SHP77 (cell line): ENCODE measurements at places on chromosomes 7 and 10.

GRCh38 chr7:99601656-99602310 lies 3.7 kb downstream of the TMEM225B start:
- no peak for DNase-seq

DNA sequence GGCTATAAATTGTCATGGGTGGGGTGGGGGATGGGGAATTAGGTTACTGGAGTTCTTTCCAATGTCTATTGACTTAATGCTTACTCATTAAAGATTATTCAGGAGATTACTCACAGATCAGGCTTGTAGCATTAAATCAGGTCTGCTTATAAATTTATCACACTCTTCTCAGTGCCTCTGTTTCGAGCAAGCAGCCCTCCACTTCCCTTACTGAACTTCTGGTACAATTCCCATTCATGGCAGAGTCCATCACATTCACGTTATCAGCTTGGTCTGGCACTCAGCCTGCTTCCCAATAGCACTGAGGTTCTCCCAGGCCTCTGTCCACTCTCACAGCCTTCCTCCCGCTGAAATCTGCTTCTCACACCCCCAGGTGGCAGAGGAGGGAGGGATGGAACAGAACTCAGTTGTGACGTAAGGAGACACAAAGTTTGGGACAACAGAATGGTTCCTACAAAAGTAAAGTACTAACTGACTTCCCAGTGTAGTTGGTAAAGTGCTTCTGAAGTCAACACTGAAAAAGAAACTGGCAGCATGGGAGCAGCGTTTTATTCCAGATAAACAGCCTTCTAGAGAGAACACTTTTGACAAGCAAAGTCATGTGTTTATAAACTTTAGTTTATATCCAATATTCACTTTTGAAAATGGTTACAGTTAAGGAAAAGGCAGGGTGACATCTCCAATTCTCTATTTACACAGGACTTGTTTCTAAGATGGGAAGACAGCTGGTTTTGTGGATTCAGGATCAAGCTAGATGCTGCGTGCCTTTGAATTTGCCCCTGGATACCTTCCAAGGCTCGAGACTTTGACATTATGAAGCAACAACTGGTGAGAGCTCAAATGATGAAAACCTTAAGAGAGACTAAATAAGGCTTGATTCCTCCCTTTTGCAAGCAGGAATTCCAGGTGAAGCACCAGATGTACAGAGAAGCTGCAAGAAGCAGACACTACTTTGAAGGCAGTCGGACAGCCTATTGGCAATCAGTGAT lies 81.4 kb downstream of the ATXN7L1 start:
- DNase-seq = no peak

DNA sequence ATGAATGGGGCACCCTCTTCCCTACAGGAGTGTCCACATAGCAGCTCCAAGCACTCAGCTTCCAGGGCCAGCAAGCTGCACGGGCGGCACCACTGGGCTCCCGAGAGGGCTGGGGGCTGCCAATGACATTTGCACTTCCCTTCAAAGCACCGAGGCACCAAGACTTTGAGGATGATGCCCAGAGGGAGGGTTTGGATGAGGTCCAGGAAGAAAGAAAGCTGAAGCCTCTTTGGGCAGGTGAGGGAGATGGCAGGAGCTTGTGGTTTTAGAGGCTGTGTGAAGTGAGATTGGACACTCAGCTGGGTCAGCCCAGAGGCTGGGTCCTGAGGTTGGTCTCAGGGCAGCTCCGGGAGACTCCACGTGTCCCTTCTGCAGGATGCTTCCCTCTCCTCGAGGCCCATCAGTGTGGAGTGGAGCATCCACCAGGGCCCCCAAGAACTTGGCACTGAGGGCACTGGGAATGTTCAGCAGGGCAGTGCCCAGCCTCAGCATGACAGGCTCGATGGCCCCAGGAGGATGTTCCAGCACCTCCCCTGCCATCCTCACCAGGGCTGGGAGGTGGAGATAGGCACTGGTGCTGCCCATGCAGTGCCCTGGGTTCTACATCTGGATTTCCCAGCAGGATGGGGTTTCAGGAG lies 54.9 kb upstream of the IGFBP3 start:
- DNase-seq = no peak

GRCh38 chr7:141497391-141497790 lies 53.8 kb upstream of the AGK start:
- DNase-seq = no peak

DNA sequence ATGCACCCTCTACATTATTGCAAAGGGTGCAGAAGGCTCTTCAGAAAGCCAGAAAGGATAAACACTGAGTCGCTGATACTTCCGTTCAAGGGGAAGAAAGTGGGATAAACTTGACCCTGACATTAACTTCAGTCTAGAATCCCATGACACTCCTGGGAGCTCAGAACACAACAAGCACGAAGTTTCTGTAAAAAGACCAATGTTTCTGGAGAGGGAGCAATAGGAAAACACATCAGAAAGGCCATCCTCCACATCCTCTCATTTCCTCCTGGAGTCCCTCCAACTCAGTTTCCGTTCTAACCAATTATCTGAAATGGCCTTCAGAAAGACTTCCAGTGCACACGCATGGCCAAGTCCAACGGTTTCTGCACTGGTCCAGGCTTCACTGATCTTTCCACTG lies 113.5 kb downstream of the SORBS1 start:
- DNase-seq = no peak

DNA sequence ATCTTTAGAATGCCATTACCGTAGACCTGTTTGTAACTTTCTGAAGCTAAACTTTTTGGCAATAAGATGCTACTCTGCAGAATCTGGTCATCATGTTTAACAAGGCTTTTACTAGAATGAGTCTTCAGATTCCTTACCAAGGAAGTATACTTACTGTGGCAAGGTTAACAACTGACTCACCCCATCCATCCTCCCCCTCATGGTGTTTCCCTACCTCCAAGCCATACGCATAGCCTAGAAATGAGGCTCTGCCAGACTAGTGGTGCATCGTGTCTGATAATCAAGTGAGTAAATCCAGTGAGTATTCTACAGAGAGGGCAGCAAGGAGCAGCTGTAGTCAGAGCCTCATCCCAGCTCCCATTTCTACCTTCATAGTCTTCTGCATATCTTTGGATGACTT lies 223.6 kb downstream of the IPMK start:
- DNase-seq = no peak

DNA sequence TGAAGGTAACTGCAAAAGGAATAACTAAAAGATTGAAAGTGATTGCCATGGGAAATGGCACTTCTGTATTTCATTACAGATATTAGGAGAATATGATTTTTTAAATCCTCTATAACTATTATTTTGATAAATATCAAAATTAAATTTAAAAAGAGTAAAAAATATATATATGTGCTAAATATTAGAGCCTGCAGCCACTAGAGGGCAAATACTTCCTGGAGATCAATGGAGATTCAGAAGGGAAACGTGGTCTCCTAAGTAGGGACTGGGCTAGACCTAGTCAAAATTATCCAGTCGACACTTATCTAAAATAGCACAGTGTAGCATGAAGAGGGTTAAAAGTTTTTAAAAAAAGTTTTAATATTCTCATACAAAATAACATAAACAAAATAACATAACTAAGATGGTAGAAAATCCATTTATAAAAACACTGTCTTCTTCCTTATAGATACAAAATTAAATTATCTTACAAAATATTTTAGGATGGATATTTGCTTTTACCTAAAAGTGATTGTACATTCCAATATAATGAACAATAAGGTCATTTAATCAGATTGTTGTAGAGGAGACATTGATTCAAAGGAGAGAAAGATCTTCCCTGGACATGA lies 434.3 kb downstream of the MDFIC start:
- peak; percentile 10 for DNase-seq

GRCh38 chr10:57987055-57987721 lies 280.5 kb downstream of the IPMK start:
- no peak for DNase-seq

DNA sequence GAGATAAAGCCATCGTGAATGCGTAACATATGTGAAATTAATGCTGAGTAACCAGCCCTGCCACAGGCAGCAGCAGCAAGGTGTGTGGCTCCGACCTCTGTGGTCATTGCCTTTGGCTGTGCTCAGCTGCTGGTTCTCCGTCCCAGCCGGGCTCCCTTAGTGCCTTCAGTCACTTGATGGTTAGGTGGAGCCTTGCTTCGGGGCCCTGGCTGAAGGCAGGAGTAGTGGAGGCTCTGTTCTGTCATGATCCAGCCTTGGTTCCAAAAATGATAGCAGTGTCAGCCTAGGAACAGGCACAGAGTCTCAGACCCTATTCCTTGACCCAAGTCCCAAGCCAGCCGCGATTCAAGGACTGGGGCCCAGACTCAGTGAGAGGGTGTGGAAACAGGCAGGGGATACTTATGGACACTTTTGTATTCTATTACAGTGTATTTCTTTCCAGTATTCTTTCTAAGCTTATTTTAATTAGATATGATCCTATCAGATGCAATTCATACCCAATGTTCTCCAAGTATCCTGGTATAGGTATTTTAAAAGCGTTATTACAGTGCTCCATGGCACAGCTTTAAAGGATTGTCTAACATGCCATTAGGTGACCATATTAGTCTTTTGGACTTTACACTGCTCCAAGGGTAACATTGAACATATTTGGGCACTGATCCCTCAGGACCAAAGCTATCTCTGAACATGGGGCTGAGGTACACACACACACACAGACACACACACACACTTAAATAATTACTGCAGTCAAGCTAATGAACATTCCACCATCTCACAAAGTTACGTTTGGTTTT lies 9.0 kb downstream of the SCART1 start:
- no peak for DNase-seq

GRCh38 chr7:71303566-71303965 lies 171.6 kb downstream of the GALNT17 start:
- DNase-seq = no peak

DNA sequence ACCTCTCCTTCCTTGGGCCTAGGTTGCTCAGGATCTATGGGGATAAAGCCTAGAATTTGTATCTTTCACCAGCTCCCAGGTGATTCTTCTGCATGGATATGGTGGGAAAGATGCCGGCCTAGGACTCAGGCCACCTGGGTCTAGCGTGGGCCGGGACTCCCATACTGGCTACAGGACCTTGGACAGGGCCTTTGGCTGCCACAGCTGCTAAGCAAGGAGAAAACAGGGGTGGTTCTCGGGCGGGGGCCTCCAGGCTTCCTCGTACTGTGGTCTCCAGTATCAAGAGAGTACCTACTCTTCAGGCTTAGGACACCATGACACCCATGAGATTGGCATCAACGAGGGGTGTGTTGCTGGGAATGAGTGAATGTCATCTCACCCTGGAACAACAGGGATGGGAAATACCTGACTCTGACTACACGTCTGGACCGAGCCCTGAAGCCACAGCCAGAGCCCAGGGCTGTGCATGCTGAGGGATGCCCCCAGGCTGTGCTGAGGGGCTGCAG lies 120.3 kb upstream of the ADAM12 start:
- no peak for DNase-seq
